Body of pancreas (tissue), 4 donors: ENCODE measurements at places on chromosomes 16 and 17.

DNA sequence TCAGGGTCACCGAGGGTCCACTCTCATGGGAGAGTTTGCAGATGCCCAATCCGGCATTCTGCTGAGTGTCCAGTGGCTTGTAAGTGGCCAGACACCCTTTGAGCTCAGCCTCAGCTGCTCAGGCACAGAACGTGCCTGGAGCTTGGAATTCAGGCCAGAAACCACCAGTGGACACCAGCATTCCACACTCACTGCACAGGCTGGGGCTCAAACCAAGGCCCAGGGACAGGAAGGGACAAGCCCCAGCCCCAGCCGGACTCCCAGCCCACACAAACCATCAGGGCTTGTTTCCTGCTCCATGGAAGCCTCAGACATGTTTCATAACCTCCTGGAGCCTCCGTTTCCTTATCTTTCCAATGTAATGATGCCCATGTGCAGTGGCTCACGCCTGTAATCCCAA lies 5.0 kb upstream of the NPRL3 start:
- DNase-seq: no peak

DNA sequence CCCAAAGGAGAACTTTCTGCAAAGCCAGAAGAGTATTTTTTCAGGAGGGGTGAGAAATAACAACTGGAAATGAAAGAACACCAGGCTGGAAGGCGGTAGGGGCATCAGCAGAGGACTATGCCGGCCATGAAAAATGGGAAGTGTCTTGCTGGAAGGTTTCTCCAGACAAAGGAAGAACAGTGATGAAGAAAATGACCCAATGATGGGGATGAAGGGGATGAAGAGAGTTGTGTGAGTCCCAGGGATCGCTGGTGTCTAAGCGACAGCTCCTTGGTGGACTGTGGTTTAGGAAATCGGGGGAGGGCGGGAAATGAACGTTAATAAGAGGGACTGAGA lies 623 bp downstream of the TTLL6 start:
- DNase-seq: no peak

GRCh38 chr17:43810823-43811222 lies 22.1 kb downstream of the MPP3 start:
- no peak for DNase-seq

- DNase-seq: no peak
Measured at GRCh38 chr17:35407531-35407930, 24.8 kb downstream of the SLFN12 start.

DNA sequence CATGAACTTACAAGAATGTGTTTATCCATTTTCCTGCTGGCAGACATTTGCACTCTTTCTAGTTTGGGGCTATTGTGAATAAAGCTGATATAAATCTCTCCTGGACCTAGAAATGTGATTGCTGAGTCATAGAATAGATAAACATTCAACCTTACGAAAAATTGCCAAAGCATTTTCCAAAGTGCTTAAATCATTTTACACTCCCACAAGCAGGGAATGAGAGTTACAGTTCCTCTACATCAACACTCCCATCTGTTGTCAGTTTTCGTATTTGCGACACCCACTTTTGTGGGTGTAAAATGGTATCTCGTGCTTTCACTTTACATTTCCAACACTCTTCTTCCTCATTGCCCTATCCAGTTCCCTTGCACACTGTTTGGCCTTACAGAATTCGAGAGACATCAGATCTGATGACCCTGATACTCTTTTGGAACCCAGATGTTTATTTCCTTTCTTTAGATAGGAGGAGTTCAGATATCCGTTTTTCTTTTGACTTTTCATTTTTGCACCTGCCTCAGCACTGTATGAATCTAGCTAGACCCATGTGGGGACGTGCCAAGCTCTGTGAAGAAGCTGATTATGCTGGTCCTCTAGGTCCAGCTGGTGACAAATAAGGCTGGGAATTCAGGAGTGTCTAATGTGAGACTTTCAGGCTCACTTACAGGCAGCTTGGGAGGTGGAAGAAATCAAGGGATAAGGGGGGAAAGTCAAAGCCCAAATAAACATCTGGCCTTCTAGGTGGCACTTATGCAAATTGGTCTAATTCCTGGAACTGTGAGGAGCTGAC lies 14.0 kb downstream of the SOX9 start:
- no peak for DNase-seq

- DNase-seq: no peak
Measured at GRCh38 chr16:48629016-48629415, 19.0 kb upstream of the N4BP1 start.

GRCh38 chr17:57391857-57392471 lies 135.6 kb downstream of the MSI2 start:
- no peak for DNase-seq

GRCh38 chr17:66677201-66677981 lies 157.5 kb upstream of the CACNG5 start:
- no peak for DNase-seq

GRCh38 chr17:2120586-2121335 lies 65.9 kb downstream of the HIC1 start:
- no peak for DNase-seq

GRCh38 chr16:87190288-87191230 lies 126.6 kb downstream of the C16orf95 start:
- no peak for DNase-seq

GRCh38 chr17:12620200-12620720 lies 45.4 kb upstream of the MYOCD start:
- no peak for DNase-seq

DNA sequence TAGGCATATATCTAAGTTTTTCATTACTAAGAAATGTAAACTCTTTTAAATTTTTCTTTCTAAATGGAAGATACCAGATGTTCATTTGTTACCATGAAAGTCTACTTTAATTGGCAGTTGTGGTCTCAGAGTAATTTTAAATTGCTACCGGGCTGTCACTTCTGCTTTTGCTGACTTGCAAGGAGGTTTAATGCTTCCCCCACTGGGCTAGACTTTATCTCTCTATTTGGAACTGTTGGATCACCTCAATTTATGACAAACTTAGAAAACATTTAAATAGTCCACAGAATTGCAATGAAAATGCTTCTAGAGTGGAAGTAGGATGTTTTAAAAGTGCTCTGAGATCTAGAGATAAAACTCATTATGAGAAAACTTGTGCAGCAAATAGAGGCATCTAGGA lies 479.8 kb upstream of the GOT2 start:
- no peak for DNase-seq

- DNase-seq: no peak
Measured at GRCh38 chr17:80631142-80632045, 86.8 kb downstream of the RPTOR start.

- peak; percentile 52 for DNase-seq
Measured at GRCh38 chr17:7133424-7133823, 18.8 kb upstream of the ASGR2 start.

- DNase-seq: no peak
Measured at GRCh38 chr17:48611213-48611612, 396 bp upstream of the HOXB7 start.
